ENCODE measurements at places on chromosomes 2 and 18. TPM values are rescaled to one million over a fixed set of nuclear protein-coding genes. Genes with fewer than 3 reads are reported as not detected.

KCTD1 gene
- total RNA-seq = 14.0 TPM

FOXI3 gene
- total RNA-seq = 17.1 TPM

DNA sequence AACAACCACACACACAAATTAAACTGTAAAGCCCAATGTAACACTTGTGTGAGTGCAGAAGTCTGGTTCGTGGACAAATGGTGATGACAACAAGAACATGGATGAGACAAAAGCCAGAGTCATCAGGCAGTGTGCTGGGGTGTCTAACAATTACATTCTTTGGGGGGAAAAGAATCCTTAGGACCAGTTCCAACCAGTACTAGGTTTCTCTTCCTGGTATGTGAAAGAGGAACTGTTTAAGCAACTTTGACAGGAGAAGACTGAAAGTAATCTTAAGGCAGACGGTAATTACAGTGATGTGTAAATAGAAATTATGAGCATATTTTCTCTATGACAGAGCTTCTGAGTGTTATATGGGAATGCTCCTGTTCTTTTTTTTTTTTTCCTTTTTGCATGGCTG lies 133.4 kb downstream of the AFF3 start:
- no peak overlapping the region for H3K4me3 ChIP-seq
- H3K27ac ChIP-seq = no peak overlapping the region
- no peak for DNase-seq
- H3K4me1 ChIP-seq = no peaks in the 10 kb centered on the region

CCDC150 gene
- 31.9 TPM for total RNA-seq

DNA sequence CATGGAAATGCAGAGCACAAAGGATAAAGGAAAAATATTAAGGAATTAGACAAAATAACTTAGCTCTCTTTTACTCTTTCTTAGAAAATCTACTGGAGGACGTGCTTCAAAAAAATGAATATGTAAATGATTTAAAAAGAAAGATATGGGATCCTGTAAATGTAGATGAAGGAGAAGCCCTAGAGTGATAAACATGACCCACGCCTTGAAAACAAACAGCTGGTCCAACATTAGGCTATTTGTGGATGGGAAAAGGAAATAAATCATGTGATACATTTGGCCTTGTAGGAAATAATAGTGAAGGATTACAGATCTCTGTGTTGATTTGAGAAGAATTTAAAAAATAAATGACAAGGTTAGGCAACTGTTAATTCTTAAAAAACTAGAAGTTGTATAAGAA lies 492.1 kb upstream of the SLC39A10 start:
- DNase-seq = no peak
- no peak overlapping the region for H3K27ac ChIP-seq
- H3K36me3 ChIP-seq = no peaks in the 10 kb centered on the region

DNA sequence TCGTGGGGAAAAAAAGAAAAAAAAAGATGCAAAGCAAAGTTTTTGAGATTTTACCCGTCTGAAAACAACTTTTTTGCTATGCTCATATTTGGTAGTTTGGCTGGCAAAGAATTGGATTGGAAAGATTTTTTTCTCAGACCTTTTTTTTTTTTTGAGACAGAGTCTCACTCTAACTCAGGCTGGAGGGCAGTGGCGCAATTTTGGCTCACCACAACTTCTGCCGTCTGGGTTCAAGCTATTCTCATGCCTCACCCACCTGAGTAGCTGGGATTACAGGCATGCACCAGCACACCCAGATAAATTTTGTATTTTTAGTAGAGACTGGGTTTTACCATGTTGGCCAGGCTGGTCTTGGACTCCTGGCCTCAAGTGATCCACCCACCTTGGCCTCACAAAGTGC lies 56.3 kb upstream of the TANC1 start:
- no peaks in the 10 kb centered on the region for H3K4me1 ChIP-seq
- H3K27me3 ChIP-seq = no peaks in the 10 kb centered on the region
- H3K4me3 ChIP-seq = no peak overlapping the region
- DNase-seq = no peak
- H3K27ac ChIP-seq = no peak overlapping the region

All from H1 (cell line).